ENCODE measurements at places on chromosomes 11 and 22.

GRCh38 chr11:116422956-116423600, 349.7 kb downstream of the BUD13 start:
- DNase-seq: peak; percentile 78

DNA sequence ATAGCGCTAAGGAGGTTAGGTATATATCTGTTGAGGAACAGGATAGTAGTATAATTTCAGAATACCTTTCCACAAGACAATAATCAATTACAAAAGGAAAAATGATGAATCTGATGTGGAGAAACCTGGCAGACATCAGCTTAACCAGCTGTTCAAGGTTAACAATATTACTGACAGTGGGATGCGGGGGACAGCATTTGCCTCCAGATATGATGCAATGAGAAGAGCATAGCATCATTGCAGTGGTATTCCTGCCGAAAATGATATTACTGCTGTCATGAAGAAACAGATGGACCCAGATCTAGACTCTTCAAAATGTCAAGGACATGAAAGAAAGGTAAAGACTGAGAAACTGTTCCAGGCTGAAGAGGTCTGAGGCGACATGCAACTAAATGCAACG, 49.7 kb downstream of the RBFOX2 start:
- no peak for DNase-seq

- DNase-seq: no peak
Observed at GRCh38 chr11:35245786-35246185, 106.8 kb downstream of the CD44 start.

GRCh38 chr11:9320047-9320446, 5.7 kb upstream of the TMEM41B start:
- no peak for DNase-seq

DNA sequence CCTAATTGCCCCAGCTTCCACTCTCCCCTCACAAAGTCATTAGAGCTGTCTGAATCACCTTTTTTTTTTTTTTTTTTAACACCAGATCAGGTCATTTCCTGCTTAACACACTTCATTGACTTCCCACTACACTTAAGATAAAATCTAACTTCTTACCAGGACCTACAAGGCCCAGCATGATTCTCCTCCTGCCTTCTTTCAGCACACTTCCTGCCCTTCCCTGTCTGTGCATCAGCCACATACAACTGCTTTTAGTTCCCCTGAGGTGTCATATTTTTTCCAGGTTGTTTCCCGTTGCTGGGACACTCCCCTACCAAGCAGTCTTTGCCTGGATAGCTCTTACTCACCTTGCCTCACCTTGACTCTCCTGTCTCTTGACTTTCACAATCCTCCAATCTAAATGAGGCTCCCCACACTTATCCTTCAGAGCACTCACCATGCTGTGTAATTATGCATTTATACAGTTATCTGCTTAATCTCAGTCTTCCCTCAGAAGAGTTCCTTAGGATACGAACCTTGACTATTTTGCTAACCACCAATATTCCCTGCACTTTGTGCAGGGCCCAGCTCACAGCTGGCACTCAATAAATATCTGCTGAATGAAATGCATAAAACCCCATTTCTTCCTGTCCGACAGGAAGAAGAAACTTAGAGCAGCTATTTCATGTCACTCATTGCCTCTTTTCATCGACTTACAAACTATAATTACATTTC, 96.6 kb upstream of the AKIP1 start:
- no peak for DNase-seq

- no peak for DNase-seq
Observed at GRCh38 chr11:12540913-12541582, 133.2 kb upstream of the TEAD1 start.

GRCh38 chr11:394034-394857, at the start of gene PKP3:
PKP3 (plus strand) TSS chr11:394209; CDS start chr11:394293, 84 bp downstream.
- DNase-seq: peak; percentile 93

- no peak for DNase-seq
Observed at GRCh38 chr11:5553343-5553742, 5.0 kb upstream of the OR52H1 start.

- DNase-seq: no peak
Observed at GRCh38 chr11:13897646-13898276, 64.8 kb upstream of the SPON1 start.

DNA sequence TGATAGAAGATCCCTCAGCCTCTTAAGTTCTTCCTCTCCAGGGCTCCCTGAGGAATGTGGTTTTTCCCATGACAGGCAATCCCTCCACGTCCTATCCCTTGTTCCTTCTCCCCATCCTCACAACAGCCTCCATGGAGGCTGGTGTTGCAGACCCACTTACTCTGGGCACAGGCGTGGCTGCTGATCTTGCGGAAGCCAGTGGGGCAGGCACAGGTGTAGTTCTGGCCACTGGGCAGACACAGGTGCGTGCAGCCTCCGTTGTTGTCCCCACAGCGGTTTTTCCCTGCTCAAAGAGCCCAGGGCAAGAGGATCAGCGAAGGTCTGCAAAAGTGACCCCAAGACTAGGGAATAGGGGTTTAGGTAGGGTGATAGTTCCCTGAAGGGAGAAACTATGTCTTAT, 29.1 kb downstream of the LRP4 start:
- DNase-seq: no peak

GRCh38 chr11:1260023-1260501, 37.2 kb downstream of the MUC5B start:
- DNase-seq: peak; percentile 92

GRCh38 chr11:35964841-35965240, 21.0 kb downstream of the LDLRAD3 start:
- DNase-seq: no peak

- no peak for DNase-seq
Observed at GRCh38 chr22:25689631-25690030, 52.4 kb upstream of the MYO18B start.

- DNase-seq: no peak
Observed at GRCh38 chr11:88523386-88524071, 186.0 kb upstream of the CTSC start.

DNA sequence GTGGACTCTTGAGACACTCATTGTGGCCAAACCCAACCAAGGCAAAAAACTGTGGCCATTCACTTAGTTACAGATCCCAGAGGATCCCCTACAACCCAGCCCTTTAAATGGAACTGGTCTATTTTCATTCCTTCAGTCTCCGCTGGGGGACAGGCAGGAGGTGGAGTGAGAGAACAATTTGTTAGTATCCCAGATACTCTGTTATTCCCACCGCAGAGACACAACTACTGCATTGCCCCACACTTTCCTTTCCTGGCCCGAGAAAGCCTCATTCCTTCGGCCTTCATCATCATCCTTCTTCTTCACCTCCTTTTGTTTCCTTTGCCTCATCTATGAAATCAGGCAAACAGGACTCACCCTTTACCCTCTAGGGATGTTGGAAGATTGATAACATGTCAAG, 191.1 kb downstream of the NTM start:
- peak; percentile 61 for DNase-seq

DNA sequence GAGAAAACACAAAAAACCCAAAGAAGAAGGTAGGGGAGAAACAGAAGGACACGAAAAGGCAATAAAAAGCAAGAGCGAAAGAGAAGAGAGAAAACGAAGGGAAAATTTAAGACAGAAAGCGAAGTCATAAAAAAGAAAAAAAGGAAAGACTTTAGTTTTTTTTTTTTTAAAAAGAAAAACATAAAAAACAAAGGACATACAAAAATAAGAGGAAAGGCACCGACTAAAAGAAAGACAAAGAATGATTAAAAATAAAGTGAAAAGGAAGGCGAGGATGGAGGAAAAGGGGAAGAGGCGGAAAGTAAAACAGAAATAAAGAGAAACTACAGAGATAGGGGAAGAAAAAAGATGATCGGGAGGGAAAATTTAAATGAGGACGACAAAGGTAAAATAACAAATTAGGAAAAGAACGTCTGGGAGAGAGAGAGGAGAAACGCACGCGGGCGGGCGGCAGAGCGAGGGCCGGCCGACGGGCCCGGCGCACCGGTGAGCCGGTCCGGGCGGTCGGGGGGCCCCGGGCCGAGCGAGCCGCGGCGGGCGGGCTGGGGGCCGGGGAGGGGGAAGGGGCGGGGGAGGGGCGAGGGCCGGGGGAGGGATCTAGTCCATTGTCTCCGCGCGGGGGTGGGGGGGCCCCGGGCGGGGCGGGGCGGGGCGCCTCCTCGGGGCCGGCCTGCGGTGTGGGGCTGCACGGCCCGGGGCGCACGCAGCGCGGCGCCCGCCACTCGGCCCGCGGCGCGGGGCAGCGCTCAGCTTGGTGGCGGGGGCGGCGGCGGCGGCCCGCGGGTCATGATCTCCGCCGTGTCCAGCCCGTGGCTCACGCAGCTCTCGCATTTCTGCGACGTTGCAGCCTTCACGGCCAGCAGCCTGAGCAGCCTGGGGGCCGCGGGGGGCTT, at the start of gene TBX1:
Gene TBX1, plus strand, starts transcription at position 721 of the 893 bp plus-strand sequence. Its CDS starts 66 bp downstream, at position 787.
- DNase-seq: peak; percentile 89

- no peak for DNase-seq
Observed at GRCh38 chr11:116534270-116534975, 238.4 kb downstream of the BUD13 start.

- DNase-seq: peak; percentile 14
Observed at GRCh38 chr22:24401931-24402367, 25.4 kb upstream of the ADORA2A start.

DNA sequence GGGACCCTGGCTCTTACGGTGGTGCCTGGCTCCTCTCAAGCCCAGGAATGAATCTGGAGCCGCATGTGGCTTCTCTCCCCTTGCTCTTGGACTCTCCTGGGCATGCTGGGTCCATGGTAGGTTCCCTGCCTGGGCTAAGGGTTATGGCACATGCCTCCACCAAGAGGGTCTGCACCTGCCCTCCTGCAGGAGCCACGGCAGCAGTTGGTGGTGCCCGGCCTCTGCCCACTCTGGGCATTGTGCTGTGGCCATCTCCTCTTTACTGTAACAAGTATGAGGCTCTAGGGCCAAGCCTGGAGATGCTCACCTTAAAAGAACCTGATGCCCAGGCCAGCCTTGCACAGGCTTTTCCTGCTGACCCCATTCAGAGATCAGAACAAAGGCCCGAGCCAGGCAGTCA, 104.0 kb upstream of the PITPNB start:
- peak; percentile 16 for DNase-seq

DNA sequence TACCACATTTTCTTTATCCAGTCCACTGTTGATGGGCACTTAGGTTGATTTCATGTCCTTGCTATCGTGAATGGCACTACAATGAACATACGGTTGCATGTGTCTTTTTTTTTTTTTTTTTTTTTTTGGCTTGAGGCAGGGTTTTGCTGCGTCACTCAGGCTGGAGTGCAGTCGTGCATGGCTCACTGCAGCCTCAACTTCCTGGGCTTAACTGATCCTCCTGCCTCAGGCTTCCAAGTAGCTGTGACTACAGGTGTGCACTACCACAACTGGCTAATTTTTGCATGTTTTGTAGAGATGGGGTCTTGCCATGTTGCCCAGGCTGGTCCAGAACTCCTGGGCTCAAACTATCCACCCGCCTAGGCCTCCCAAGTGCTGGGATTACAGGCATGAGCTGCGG, 1.5 kb upstream of the CCDC90B start:
- DNase-seq: no peak

- no peak for DNase-seq
Observed at GRCh38 chr11:35800970-35801953, 138.7 kb downstream of the TRIM44 start.

DNA sequence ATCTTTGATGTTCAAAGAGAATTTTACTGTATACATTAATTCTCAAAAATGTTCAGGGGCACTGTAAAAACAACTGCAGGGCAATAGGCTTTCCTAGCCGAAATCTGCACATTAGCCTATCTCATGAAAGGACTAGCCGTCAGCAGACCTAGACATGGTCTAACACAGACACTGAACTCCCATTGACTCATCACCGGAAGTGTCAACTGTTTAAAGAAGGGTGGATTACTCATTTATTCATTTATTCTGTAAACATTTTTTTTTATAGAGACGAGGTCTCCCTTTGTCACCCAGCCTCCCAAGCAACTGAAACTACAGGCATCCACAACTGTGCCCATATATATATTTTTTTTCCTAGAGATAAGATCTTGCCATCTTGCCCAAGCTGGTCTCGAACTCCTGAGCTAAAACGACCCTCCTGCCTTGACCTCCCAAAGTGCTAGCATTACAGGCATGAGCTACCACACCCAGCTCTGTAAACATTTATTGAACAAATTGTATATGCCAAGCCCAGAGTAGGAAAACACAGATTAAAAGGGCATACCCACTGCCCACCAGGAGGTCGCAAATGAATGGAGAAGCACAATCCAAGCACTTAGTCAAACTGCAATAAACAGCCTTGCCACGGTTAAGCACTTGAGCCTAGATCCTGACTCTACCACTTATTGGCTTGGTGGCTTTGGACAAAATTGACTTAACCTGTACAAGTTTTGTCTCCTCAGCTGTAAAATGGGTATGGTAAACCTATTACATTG, 26.6 kb downstream of the RAB30 start:
- no peak for DNase-seq

- DNase-seq: no peak
Observed at GRCh38 chr11:26227301-26227746, 104.6 kb upstream of the ANO3 start.

GRCh38 chr11:132559331-132560036, 972.8 kb downstream of the OPCML start:
- peak; percentile 14 for DNase-seq

- no peak for DNase-seq
Observed at GRCh38 chr11:14435717-14436512, 63.7 kb downstream of the COPB1 start.

DNA sequence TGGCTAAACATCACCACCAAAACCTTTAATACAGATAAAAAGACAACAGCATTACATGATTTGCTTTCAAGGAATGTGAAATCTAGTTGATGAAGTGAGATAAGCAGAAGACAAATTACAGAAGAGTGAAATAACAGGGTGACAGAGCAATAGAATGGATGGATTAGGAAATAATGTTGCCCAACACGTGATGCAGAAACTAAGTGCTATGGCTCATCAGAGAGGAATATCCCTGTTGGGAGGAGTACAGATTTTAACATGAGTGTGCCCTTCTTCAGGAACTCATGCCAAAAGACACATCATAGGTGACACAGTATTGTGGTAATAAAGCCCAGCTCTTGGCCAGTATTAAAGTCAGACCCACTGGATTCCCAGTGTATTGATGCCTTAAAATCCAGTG, 176.6 kb upstream of the RAG2 start:
- no peak for DNase-seq

DNA sequence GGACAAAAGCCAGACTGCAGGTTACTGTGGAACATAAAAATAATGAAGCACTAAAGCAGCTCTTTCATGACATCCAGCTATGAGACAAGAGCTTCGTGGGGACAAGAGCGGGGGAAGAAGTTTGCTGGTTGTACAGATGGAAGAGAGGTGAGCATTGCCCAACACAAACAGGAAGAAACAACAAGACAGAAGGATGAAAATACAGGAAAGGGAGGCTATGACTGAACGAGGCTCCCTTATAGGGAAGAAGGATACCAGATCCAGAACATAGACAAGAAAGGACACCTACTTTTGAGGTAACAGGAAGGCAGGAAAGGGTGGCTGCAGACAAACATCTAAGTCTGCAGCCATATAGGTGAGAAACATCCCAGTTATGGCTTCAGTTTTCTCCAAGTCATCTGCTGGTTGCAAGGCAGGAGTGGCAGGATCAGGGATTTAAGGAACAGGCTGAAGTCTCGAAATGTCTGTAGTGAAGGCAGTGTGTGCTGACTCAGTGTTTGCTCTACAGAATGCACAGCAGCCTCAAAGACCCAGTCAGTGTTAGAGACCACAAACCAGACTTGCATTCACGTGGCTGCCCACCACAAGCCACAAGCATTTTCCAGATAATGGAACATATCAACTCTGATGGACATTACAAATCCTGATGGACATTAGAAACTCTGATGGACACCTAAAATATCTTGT, 1.9 kb downstream of the CLTCL1 start:
- DNase-seq: no peak
